8988T (cell line): ENCODE measurements at places on chromosomes 12 and 14.

- DNase-seq = no peak
Measured at GRCh38 chr12:43011383-43011926, 421.9 kb upstream of the PRICKLE1 start.

GRCh38 chr12:14777271-14777670, 26.0 kb downstream of the WBP11 start:
- DNase-seq = no peak

GRCh38 chr12:12817616-12818015, 4.5 kb downstream of the DDX47 start:
- no peak for DNase-seq

GRCh38 chr14:39827901-39828655, 395.8 kb upstream of the FBXO33 start:
- no peak for DNase-seq

GRCh38 chr12:124837958-124838803, 25.5 kb downstream of the SCARB1 start:
- no peak for DNase-seq

- no peak for DNase-seq
Measured at GRCh38 chr14:81771651-81772275, 238.1 kb upstream of the SEL1L start.

DNA sequence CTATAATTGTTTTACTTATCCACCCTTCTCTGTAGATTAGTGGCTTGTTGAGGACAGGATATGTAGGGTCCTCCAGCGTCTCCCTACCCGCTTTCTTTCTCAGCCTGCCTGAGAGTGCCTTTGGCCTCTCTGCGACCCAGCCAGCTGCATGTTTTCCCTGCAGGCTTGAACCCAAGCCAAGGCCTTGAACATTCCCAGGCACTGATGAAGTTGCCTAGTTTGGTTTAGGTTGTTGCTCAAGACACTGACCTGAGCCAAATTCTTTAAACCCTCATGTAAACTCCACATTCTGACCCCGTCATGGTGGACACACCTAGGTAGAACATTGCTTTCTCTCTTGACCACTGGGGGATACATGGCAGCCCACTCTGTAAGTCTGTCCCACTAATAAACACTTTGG, 33.4 kb upstream of the TXNRD1 start:
- no peak for DNase-seq

DNA sequence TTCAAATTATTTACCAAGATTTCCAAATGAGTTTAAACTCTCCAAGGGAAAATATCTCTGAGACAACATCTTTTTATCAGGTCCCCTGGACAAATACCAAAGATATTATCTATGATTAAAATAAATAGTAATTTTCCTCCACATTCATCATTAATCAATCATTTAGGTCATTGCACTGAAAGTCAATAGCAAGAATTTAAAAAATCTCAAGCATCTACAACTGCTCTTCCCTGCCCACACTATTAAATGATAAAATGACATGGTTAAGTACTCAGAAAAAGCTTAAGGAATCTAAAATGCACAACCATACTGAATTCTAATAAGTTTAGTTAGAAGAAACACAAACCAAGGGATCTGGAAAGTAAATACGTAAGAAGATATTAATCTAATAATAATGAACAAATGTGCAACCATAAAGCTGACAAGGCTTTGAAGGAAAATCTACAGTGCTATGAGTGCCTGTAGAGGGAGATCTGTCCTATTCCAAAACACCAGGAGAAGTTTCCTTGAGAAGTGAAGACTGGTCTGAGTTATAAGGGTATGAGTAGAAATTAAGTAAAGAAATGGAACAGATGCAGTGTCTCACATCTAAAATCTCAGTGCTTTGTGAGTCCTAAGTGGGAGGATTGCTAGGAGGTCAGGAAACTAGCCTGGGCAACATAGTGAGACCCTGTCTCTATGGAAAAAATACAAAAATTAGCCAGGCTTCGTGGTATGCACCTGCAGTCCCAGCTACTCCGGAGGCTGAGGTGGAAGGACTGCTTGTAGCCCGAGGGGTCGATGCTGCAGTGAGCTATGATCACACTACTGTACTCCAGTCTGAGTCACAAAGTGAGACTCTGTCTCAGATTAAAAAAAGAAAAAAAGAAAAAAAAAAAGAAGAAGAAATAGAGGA, 19.2 kb downstream of the INTS13 start:
- DNase-seq = no peak

DNA sequence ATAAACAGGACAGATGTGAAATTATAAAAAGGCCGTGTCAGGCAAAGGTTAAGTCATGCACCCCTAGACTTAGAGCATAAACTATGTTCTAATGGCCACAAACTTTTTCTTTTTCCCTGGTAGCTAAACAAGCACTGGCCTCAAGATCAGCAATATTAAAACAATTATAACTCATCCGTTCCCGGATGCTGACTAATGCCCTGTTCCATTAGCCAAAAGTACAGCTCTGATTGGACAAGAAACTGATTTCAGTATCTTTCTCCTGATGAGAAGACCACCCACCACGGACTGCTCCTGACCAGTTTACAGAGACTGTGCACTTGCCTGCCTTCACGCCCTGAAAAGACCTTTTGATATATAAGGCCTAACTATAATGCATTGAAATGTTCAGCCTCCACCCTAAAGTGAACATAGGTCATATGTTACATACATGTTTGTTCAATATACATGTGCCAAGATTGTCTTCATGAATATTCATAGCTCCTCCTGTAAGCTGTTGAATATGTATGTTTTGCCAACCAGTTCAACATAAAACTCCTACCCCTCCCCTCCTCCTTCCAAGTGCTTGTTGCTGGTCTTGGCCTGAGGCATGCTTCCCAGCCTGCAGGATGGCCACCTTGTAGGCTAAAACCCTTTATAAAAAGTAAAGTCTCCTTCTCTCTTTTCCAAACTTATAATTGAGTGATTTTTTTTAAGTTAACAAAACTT, 162.0 kb downstream of the IPO8 start:
- no peak for DNase-seq

GRCh38 chr14:80212023-80212397, 706 bp upstream of the DIO2 start:
- no peak for DNase-seq

- no peak for DNase-seq
Measured at GRCh38 chr14:95289323-95290010, 30.2 kb downstream of the CLMN start.

DNA sequence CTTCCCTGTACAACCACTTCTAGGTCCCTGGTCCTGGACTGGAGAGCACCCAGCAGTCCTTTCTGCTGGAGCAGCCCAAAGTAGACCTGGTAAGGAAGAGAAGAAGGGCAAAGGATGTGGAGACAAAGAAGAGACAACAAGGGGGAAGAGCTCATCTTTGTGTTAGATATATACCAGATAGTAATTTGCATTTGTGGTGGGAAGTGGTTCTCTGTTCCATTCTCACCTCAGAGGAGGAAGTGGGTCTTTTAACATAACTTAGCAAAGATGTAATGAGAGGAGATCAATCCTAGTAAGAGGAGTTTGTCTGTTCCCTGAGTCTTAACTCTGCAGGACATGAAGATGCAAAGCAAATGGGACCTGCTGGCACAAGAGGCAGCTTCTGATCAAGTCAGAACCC, 8.0 kb downstream of the CCDC198 start:
- no peak for DNase-seq

DNA sequence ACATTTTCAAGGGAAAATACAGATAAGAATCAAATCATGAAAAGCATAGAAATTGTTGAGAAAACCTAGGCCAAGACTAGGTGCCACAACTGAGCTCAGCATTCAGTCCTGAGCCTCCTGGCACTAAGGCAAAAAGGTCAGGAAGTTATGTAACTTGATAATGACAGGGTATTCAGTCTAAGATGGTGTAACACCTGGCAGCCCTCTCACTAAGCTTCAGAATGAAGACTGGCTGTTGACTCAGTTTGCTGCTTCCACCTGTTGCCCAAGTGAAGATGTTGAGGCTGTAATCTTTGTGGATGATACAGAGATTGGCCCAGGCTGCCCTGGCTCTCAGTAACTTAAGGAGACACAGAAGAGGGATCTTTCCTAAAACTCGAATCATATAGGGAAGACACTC, 19.6 kb downstream of the PROX2 start:
- no peak for DNase-seq

DNA sequence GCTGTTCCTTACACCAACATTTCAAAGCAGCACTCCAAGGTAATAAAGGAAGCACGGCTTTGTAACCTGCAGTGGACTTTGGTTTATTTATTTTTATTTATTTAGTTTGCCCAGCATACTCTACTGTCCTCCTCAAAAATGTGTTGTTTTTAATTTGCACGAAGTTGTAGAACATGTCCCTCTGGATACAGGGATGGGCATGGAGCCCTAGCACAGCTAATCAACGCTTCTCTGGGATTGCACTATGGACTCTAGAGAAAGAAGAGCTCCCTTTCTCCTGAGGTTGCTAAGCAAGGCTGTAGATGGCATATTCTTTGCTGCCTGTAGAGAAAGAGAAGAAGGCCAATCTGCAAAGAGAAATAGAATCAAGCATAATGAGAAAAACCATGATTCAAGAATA, 5.9 kb upstream of the ANAPC5 start:
- DNase-seq = no peak

DNA sequence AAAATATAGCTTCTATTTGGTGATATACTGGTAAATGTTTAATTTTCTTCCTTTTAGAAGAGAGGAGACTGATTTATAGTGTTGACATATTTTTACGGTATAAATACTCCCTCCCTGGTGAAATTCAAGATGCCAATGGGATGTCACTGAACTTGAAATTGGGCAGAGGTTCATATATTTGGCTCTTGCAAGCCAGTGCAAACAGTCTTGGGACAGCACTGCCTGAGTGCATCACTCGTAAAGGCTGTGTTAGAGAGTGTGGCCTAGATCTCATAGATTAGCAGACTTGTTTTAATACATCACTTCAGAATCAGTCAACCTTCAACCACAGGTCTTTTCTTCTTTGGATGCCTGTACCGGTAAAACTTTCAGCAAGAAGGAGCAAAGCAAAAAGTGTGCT, 681.0 kb downstream of the NRXN3 start:
- DNase-seq = no peak

- no peak for DNase-seq
Measured at GRCh38 chr12:6083601-6084000, 40.9 kb downstream of the VWF start.

DNA sequence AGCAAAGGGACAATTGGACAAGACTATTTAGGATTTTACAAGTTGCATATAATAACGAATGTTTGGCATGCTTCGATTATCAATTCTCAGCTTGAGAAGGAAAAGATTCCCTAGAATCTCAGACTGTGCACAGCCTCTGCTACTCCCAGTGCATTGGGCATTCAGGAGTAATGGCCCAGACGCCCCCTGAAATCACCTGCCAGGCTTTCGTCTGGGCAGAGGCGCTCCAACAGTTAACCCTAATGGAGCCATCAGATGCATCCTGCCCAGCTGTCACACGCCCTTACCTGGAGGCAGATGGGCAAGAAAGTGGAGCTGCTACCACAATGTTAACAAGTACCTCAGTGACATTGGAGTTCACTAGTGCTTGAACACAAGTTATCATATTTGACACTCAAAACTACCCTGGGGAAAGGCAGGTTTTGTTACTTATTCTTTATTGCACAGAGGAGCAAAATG, 927 bp upstream of the LRP6 start:
- DNase-seq = peak; percentile 17

GRCh38 chr12:130975116-130975515, 21.4 kb downstream of the ADGRD1 start:
- DNase-seq = no peak

DNA sequence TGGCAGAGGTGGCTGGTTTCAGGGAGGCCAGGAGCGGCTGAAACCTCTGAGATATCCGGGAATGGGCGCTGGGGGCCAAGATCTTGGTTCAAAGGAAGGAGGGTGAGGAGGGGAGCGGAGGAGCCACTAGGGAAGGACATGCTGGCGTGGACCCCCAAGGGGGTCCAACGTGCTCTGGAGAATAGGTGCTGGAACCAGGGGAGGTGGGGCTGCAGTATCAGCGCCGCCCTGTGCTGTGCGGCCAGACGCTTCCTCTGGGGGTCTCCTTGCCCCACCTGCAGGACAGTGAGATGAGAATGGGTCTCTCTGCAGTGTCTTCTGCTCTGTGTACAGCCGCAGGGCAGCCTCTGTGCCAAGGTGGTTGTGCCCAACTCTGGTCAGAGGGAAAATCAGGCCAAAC, 2.5 kb downstream of the FAM181A start:
- DNase-seq = no peak

DNA sequence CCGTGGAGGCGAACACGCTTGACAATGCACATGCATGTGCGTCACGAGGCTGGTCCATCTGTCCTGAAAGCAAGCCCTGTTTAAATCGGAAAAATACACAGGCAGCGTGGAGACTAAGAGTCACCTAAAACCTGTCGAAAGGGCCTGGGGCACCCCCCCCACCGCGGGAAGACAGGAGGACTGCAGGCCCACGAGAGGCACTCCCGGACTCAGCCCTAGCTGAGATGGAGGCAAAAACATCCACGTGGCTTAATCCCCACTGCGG, 54.1 kb downstream of the CDC42BPB start:
- no peak for DNase-seq

DNA sequence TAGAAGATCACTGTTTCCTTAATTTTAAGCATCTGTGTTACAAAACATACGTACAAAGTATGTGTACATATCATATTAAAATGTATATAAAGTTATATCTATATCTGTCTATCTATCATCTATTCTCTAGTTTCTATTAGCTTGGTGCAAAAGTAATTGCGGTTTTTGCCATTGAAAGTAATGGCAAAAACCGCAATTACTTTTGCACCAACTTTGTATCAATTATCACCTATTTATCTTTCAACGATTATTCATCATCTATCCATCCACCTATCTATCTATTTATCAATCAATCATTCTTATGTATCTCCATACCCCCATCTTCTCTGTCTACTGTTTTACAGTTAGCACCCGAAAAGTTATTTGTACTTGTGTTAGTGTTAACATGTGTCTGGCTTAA, 447.6 kb downstream of the NRXN3 start:
- no peak for DNase-seq

GRCh38 chr12:48459259-48459658, 13.1 kb upstream of the ANP32D start:
- DNase-seq = no peak

GRCh38 chr14:99156090-99156425, 115.9 kb downstream of the BCL11B start:
- no peak for DNase-seq

GRCh38 chr14:74684434-74684833, 28.4 kb downstream of the AREL1 start:
- DNase-seq = no peak

DNA sequence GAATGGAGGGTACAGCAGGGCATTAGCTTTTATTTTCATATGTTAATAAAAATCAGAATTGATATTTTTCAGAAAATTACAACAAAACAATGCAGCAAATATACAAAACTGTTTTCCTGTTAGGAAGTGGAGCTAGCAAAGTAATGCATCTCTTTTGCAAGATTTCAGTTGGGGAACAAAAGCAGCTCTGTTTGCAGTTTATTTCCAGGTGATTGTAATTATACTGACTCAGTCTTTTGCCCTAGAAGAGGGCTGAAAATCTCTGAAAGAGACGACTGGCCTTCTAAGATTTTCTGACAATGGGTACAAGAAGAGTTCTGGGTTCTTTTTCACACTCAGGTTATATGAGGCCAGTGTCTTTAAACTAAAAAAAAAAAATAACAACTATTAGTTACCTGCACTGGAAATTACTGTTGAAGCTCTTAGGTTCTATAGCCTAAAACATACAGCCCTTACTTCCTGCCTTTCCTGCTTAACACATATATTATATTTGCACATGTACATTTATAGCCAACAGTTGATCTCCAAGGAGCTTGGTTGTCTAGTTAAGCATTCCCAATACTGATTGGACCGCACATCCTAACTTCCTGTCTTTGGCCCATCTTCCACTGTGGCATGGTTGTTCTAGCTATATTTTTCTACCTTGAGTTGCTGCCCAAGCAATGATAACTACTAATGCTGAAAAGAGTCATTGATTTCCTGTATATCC, 199.1 kb upstream of the KRR1 start:
- DNase-seq = no peak

- DNase-seq = no peak
Measured at GRCh38 chr12:53622724-53623123, 3.5 kb downstream of the ATF7 start.
